Stimulated activated CD8-positive, alpha-beta memory T cell treated with anti-CD3 and anti-CD28 coated beads, Interleukin-4, amount 100 ng/mL, for 1 hour (primary cell): ENCODE measurements at places on chromosomes 3 and 15.

DNA sequence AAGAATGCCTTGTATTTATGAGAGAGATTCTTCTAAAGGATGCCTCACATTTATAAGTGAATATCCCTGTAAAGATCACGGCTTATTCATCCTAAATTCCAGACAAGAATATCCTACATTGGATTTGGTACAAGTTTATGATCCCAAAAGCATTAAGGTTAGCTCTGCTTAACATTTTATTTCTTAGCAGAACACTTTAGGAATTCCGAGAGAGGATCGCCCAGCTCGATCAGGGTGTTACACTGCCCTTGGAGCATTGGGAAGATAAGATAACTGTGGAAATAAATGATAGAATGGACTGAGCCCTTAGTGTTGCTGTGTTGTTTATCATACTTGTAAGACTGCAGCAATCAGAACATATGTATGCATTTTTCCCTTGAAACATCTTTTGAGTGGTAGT lies 223.0 kb upstream of the CDIN1 start:
- DNase-seq: no peak

DNA sequence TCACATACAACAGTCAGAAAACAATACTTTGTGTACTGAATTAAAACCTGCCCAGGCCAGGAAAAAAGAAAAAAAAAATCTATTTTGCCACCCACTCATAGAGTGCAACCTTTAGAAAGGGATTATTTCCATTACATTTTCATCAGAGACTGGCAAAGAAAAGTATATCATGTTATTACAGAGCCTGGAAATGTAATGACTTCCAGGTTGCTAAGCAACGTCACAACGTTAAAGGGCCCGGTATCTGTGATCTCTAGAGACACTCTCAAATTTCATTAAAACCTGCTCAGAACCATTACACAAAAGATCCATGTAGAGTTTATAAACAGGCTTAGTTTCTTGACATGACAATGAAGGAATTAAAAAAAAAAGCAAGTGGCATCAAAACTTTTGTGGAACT lies 170.5 kb downstream of the CTNNB1 start:
- no peak for DNase-seq

- no peak for DNase-seq
Measured at GRCh38 chr15:25441111-25441510, 2.3 kb upstream of the UBE3A start.

- no peak for DNase-seq
Measured at GRCh38 chr15:38062696-38063095, 128.3 kb downstream of the TMCO5A start.

DNA sequence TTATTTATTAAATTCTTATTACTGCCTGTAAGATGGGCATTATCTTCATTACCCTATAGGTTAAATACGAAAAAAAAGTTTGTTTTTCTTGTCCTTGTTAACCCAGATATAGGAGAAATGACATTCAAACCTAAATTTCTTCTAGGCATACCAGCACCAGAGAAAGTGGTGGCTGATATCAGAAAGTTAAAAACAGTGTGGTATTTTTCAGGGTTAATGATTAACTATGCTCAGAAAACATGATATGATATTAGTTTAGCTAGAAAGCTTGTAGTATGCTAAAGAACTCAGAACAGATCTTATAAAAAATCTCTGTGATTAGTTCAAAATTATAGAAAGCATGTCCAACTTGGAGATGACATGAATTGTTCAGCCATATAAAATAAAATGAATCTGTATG lies 630.5 kb upstream of the EPHA6 start:
- no peak for DNase-seq

DNA sequence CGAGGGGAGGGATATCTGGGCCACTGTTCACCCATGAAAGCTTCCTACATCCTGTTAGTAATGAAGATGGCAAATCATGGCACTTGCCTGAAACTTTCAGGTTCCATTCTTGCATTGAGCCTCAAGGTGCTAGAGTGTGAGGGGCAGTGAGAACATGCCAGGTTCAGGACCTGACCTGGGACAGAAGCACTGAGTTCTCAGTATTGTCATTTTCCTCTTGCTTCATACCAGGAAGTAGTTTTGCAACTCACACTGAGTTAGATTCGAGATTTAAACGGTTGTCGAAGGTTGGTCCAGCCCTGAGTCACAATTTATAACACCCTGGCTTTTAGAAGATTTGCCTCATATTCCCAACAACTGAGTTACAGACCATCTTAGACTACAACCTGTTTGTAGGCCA lies 11.8 kb upstream of the MEIS2 start:
- no peak for DNase-seq

GRCh38 chr15:42788725-42789124 lies 51.8 kb upstream of the CDAN1 start:
- no peak for DNase-seq

DNA sequence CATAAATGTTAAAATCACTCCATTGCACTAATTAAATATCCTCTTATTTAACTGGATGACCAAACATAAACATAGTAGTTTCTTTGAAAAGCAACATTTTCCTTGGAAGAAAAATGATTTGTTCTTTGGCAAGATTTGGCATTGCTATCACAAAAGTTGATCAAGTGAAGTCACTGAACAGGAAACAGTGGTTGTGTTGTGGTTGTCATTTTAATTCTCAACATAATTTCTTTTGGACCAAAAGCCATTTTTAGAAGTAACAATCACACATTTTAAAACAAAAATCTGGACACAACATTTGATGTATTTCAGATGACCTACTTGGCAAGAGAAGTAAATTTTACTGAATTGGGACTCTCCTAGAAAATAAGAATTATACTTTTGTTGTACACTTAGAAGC lies 872.3 kb downstream of the ROBO1 start:
- DNase-seq: no peak
